Kidney (tissue), 22 donors: ENCODE measurements at places on chromosomes 16 and 17.
A peak's percentile ranks its signal among the peaks of the same experiment; 100 is the strongest.

DNA sequence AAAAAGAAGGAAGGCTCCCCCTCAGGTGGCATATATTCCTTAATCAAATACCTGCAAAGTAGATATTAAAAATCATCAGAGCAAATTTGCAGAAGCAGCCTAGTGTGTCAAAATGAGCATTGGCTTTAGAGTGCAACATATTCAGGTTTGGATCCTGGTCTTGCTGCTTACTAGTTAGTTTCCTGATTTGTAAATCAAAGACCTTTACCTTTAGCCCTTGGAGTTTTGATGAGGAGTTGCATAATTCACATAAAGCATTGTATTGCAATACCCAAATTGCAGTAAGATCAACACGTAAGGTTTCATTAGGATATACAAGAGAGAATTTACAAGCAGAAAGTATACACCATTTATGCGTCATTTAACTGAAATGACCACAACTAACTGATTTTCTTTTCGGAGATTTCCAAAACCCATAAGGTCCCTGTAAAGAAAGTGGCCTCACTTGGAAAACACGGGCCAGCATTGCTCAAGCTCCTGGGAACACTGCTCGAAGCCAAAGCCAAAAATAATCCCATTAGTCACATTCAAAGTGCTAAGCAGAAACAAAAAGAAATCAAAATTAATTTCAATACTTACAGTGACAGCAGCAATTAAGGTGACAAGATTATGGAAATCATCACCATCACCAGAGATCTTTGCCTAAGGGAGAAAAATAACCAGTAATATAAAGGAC, 415.9 kb upstream of the ERCC4 start:
- no peak for DNase-seq

DNA sequence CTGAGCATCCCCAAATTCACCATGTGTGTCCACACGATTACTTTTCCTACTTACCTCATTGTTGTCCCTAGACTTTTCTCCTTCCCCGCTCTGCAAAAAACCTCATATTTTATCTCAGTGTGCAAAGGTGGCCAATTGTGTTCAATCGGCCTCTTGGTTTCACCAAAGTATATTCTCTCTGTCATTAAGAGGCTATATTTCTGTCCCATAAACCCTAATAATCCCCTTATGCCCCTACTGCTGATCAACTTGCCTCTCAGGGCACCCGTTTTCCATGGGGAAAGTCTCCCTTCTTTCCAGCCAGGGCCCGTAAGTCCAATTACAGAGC, 11.6 kb downstream of the CES2 start:
- no peak for DNase-seq

GRCh38 chr16:89402962-89403361, 87.4 kb downstream of the ANKRD11 start:
- no peak for DNase-seq

DNA sequence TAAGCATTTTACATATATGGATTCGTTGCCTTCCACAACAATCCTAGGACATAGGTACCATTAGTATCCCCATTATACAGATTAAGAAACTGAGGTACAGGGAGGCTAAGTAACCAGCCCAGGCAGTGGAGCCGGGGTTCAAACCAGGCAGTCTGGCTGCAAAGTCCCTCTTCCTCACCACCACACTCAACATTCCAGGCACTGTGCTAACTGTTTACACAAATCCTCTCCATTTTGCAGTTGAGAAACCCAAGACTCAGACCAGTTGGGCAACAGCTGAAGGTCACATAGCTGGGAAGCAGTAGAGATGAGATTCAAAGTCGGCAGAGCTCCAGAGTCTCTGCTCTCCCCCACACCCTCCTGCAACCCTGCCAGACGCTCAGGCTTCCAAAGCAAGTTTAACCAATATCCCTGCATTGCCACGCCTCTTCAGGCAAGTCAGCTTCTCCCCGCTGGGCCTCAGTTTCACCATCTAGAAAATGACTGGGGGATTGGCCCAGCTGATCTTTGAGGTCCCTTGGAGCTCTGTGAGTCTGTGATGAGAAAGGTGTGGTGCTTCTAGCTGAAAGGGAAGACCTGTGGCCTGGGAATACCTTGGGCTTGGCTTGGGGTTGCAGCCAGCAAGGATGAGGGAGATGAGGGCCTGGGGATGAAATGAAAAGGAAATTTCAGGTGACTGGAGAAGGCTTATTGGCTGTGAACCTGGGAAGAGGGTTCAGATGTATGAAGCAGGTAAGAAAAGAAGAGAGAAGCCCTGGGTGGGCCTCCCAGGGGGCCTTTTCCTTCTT, 14.0 kb downstream of the CCR7 start:
- peak; percentile 37 for DNase-seq
